ENCODE measurements at places on chromosomes 7 and 10. TPM values are rescaled to one million over a fixed set of nuclear protein-coding genes. Genes with fewer than 3 reads are reported as not detected.

Gene EBLN1
- total RNA-seq, result not detected

Gene GNAT3
- not detected for total RNA-seq

Gene STEAP1B
- total RNA-seq, result not detected

Gene MMRN2
- 8.9 TPM for total RNA-seq

Gene ZNF365
- total RNA-seq, result not detected

Gene ZNF804B
- total RNA-seq, result not detected

Gene LMTK2
- total RNA-seq, result 106 TPM

Gene MICALL2
- 113 TPM for total RNA-seq

Gene VWDE
- total RNA-seq, result 0.20 TPM

Gene ADRA2A
- total RNA-seq, result 11.9 TPM

Gene DYDC2
- not detected for total RNA-seq

Gene UFSP1
- total RNA-seq, result 1.3 TPM

Gene IDE
- total RNA-seq, result 22.1 TPM

Gene MRLN
- not detected for total RNA-seq

Gene PRKG1
- total RNA-seq, result 30.6 TPM

Gene AKR1C3
- total RNA-seq, result 164 TPM

Gene ASZ1
- not detected for total RNA-seq

Gene CLCN1
- total RNA-seq, result not detected

Gene KCNH2
- total RNA-seq, result 16.2 TPM

Gene ETV1
- 32.9 TPM for total RNA-seq

Gene COL17A1
- 181 TPM for total RNA-seq

Gene SPDYE8
- not detected for total RNA-seq

Gene DUS4L
- 10.2 TPM for total RNA-seq

Gene GRM3
- not detected for total RNA-seq

Gene OR2A5
- total RNA-seq, result not detected

Gene FBXO24
- total RNA-seq, result not detected

Gene TMEM213
- total RNA-seq, result not detected

Gene TMEM140
- total RNA-seq, result 4.8 TPM

Gene PPP1R17
- total RNA-seq, result not detected

Gene SFRP4
- total RNA-seq, result 0.41 TPM

Gene STK31
- 0.55 TPM for total RNA-seq

Gene NRG3
- 0.32 TPM for total RNA-seq

Gene C10orf105
- not detected for total RNA-seq

Gene CPA2
- total RNA-seq, result not detected

Gene PAX4
- total RNA-seq, result not detected

Gene SFR1
- total RNA-seq, result 4.0 TPM

Gene GCK
- total RNA-seq, result not detected

Gene SLC26A5
- not detected for total RNA-seq

Gene MRPL43
- total RNA-seq, result 104 TPM

Gene TMEM120A
- total RNA-seq, result 97.6 TPM

Gene POLR2J3
- total RNA-seq, result 51.3 TPM

Gene KNDC1
- not detected for total RNA-seq

Gene CYP2E1
- 0.64 TPM for total RNA-seq

All from transverse colon (tissue), 4 donors.